ENCODE measurements at places on chromosomes 4 and X.
A peak's percentile ranks its signal among the peaks of the same experiment; 100 is the strongest.

DNA sequence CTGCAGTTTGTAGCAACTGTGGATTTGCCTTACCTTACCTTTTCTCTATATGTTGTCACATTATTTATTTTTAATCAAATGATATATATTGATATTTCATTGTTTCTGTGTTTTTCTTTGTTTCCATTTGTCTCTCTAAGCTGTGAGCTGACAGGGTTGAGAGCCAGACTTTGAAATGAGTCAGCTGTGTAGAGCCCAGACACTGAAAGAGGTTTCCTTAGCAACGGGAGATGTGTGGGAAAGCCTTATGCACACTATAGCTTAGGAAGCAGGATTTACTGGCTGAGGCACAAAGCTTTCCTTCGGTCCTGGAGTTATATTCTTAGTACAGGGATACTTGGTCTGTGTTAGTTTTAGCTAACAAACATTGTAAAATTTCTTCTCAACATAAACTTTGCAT, 192.2 kb downstream of the FGF13 start:
- H3K27me3 ChIP-seq, result no peaks in the 10 kb centered on the region
- no peak for DNase-seq
- H3K27ac ChIP-seq, result no peak overlapping the region

- no peak overlapping the region for H3K27ac ChIP-seq
- no peaks in the 10 kb centered on the region for H3K36me3 ChIP-seq
- H3K27me3 ChIP-seq, result no peaks in the 10 kb centered on the region
- H3K4me3 ChIP-seq, result no peak overlapping the region
These were observed 91.4 kb downstream of the CPXCR1 start for GRCh38 chrX:88838392-88838791.

DNA sequence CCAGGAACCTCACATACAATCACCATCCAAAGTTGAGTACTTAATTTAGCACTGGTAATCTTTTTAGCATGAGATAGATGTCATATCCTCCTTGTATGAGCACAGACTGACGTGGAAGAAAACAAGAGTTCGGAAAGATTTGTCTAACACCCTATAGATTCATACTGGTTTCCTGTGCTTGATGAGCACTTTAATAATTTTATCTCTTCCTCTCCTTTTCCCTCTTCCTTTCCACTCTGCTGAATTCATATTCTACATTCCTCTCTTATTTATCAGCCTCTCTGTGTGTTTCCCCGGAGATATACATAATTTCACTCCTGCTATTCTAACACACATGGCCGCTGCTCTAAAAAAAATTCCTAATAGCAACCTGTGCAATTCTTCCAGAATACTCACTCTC, 273.9 kb downstream of the AFF2 start:
- H3K4me1 ChIP-seq, result no peaks in the 10 kb centered on the region
- no peaks in the 10 kb centered on the region for H3K27me3 ChIP-seq
- DNase-seq, result no peak
- no peaks in the 10 kb centered on the region for H3K36me3 ChIP-seq
- no peak overlapping the region for H3K4me3 ChIP-seq

- H3K4me3 ChIP-seq, result no peak overlapping the region
- peak; percentile 27 for DNase-seq
- H3K36me3 ChIP-seq, result no peaks in the 10 kb centered on the region
These were observed 144.2 kb downstream of the PDLIM5 start for GRCh38 chr4:94595880-94596483.

DNA sequence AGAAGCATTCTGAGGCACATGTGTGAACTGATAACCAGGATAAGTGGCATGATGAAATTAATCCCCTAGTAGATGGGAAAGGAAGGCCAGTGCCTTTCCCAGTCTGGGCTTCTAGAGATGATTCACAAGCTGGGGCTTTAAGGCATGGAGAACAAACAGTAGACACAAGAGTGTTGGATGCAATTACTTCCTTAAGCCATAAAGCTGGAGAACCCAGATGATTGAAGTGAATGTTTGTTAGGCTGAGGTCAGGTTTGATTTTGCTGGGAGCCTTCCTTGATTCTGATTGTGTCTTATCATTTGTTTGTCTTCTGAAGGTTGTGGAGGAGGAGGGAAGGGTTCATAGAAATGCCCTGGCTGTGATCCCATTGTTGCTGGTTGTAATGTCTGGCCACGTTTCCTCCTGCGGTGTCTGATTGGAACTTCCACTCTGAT, 125.2 kb downstream of the NHS start:
- DNase-seq, result no peak
- no peak overlapping the region for H3K4me3 ChIP-seq
- H3K36me3 ChIP-seq, result no peaks in the 10 kb centered on the region

- no peaks in the 10 kb centered on the region for H3K36me3 ChIP-seq
- no peak overlapping the region for H3K4me3 ChIP-seq
- no peak for DNase-seq
- H3K4me1 ChIP-seq, result no peaks in the 10 kb centered on the region
- no peaks in the 10 kb centered on the region for H3K27me3 ChIP-seq
These were observed 122.0 kb downstream of the HS6ST2 start for GRCh38 chrX:132836471-132836870.
